DMS53 (cell line): ENCODE measurements at places on chromosomes 16 and 17.
A peak's percentile ranks its signal among the peaks of the same experiment; 100 is the strongest.

DNA sequence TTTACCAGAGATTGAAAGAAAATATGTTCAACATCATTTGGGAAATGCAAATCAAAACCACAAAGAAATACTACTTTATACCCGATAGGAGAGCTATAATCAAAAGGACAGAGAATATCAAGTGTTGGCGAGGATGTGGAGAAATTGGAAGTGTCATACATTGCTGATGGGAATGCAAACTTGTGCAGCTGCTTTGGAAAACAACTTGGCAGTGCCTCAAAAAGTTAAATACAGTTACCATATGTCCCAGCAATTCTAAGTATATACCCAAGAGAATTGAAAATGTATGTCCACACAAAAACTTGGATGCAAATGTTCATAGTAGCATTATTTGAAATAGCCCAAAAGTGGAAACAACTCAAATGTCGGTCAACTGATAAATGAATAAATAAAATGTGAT lies 17.0 kb upstream of the TANC2 start:
- no peak for DNase-seq

DNA sequence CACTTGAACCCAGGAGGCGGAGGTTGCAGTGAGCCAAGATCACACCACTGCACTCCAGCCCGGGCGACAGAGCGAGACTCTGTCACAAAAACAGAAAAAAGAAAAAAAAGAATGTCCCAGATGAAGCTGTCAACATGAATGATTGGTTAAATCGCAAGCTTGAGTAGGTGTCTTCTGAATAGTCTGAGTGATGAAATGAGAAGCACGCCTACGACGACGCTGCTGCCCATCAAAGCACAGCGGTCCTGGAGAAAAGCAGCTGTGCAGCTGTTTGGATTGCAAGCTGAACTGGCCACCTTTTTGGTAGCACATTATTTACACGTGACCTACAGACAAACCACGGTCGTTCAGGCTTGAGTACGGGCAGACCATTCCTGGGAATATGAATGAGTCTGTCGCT lies 12.5 kb downstream of the ADCY9 start:
- DNase-seq, result no peak

- no peak for DNase-seq
Measured at GRCh38 chr17:58759522-58759921, 3.9 kb downstream of the PPM1E start.

DNA sequence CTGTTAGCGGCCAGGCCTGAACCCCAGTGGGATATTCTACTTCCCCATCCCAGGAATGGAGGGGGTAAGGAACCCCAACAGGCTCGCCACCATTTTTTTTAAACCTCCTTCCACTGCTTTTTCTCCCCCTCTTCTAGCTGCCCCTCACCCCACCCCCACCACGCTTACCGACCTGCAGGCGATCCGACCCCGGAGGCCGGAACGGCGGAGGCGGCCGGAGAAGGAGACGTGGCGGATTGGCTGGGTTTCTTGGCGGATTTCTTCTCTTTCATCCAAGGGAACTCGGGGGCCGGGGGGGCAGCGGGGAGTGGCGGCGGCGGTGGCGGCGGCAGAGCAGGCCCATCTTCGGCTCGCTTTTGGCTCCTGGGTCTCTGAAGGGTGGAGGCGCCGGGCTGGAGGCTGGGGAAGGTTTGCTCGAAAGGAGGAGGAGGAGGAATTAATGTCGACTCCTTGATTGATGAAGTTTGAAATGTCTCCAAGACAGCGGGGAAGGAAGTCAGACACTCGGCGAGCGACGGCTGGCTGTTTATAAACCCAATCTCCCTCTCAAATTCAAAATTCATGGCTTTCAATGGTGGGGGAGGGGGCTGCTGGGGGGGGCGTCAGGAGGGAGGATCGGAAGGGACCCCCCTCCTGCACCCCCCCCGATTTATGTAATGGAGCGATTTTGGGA lies 424 bp downstream of the HOXB2 start:
- no peak for DNase-seq

GRCh38 chr16:88737298-88738150 lies 31.2 kb downstream of the CTU2 start:
- peak; percentile 91 for DNase-seq

DNA sequence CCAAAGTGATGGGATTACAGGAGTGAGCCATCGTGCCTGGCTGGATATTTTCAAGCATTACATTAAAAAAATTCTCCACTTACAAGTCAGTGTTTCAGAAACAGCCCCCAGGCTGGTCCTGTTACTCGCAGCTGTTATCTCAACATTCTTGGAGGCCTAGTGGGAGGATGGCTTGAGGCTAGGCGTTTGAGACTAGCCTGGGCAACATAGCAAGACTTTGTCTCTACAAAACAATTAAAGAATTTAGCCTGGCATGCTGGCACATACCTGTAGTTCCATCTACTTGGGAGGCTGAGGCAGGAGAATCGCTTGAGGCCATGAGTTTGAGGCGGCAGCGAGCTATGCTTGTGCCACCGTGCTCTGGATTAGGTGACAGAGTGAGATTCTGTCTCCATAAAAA lies 26.5 kb upstream of the SPNS3 start:
- DNase-seq, result no peak

GRCh38 chr16:87844809-87845208 lies 24.5 kb downstream of the SLC7A5 start:
- DNase-seq, result no peak

- no peak for DNase-seq
Measured at GRCh38 chr17:83173914-83174361, 94.5 kb downstream of the METRNL start.

DNA sequence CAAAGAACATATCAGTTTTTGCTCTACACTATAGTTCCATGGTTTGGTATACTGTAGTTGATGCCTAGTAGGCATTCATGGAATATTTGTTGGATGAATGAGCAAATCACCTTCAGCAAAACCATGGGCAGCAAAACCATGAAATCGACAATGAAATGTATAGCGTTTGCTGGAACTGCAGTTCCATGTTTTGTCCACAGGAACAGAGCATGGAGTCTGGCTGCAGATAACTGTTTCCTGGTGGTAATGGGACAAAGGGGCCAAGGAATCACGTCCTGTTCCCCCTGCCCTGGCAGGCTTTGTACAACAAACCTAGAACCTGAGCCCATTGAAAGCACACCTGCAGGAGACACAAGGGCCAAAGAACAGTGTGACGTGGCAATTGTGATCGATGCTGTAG lies 101.1 kb downstream of the USP31 start:
- DNase-seq, result no peak

DNA sequence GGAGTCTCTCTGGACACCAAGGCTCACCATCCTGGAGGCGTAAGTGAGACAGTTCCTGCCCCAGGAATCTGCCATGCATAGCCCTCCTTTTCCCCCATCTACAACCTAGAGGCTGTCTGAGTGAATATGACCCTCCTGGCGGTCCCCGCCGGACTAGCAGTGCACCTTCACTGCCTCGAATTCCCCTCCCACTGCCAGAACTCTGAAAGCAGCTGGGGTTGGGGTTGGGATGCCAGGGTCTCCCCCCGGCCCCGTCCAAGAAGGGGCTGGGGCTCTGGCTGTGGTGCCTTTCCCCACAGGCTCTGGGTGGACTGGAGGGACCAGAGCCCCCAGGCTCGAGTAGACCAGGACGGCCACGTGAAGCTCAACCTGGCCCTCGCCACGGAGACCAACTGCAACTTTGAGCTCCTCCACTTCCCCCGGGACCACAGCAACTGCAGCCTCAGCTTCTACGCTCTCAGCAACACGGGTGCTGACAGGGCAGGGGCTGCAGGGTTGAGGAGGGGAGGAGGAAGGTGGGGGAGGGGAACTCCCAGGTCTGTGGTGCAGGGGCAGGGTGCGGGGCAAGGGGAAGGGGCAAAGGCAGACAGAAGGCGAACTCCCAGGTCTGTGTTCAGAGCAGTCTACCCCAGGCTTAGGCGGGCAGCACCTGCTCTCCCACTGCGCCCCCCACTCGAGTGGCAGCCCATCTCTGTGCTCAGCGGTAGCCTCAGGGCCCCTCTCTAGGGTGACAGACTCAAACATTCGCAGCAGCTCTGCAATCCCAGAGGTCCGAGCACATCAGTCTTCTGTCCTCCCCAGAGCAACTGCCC lies 1.2 kb downstream of the ZACN start:
- peak; percentile 58 for DNase-seq

DNA sequence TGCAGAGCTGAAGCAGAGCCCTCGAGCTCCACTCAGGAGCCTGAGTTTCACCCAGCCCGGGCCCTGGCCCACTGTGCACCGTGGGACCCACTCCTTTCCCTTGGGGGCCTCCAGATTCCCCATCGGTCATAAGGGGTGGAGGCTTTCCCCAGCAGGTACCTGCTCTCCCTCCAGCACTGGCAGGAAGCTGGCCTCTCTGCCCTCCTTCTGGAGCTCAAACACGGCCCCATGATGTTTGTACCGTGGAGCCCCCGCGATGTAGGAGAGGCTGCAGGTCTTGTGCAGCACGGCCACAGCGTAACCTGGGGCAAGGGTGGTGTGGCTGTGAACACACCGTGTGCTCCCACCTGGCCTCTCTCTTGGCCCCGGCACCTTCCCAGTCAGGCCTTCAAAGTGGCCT lies 29.9 kb downstream of the HASPIN start:
- DNase-seq, result no peak

DNA sequence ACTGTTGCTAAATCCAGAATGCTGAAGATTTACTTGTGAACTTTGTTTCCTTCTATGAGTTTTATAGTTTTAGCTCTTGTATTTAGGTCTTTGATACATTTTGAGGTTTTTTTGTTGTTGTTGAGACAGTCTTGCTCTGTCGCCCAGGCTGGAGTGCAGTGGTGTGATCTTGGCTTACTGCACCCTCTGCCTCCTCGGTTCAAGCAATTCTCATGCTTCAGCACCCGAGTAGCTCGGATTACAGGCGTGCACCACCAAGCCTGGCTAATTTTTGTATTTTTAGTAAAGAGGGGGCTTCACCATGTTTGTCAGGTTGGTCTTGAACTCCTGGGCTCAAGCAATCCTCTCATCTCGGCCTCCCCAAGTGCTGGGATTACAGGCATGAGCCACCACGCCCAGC lies 14.4 kb downstream of the TENT4B start:
- no peak for DNase-seq

DNA sequence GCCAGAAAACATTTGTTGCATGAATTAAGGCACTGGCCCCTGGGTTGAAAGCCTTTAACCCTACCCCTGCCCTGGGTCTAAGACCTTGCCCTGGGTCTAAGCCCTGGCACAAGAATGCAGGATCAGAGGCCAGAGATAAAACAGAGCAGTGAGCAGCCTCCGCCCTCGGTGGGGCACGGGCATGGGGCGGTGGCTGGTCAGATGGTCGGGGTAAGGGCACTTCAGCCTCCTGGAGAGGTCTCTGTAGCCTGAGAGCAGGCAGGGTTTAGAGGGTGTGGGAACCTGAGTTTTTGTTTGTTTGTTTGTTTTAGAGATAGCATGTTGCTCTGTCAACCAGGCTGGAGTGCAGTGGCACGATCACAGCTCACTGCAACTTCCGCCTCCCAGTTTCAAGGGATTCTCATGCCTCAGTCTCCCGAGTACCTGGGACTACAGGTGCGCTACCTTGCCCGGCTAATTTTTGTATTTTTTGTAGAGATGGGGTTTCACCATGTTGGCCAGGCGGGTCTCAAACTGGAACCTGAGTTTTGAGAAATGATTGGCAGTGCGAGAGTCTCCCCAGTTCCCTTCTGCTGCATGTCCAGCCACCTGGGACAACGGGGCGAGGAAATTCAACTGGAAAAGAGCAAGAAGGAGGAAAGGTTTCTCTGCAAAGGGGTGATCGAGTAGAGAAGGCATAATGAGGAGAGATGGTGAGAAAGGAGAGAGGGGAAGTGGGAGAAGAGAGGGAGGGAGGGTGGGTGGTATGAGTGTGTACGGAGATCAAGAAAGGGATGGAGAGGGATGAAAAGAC lies 27.7 kb downstream of the TNS4 start:
- peak; percentile 8 for DNase-seq

DNA sequence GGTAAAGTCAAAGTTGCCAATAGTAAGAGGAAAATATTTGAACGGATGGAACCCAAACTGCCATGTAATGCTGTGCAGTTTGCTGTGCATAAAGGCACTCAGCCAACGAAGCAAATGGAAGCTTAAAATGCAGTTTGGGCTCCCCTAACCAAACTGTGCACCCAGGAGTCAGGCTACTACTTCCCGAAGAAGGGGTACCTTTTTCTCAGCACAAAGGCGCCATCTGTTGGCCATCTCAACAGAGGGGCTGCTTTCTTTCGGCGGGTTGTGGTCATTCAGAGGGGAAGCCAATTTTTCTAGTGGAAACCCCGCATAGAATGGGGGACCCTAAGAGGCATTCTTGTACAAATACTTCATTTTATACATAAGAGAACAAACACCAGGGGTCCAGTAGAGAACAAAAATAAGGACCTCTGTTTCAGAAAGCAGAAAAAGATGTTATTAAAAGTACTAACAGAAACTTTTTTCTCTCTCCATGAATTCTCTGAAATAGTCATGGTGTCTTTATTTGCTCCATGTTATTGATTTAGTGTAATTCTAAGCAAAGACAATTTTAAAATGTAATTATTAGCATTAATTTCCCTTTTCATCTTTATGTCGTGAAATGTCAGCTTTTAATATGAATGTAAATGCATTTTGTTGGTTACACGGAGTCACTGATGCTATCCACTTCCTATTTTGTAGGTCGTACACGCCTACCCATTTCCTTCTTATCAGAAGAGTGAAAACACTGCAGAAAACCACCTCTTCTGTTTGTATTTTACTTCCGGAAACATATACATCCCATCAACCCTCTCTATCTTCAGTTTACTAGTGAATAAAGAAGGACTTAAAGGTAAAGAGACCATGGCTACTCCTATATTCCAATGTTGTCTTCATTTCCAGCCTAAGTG lies 453.3 kb downstream of the KCNJ2 start:
- peak; percentile 70 for DNase-seq

GRCh38 chr17:21351366-21352065 lies 24.6 kb upstream of the KCNJ12 start:
- no peak for DNase-seq

- no peak for DNase-seq
Measured at GRCh38 chr16:54246454-54246821, 40.1 kb downstream of the IRX3 start.

DNA sequence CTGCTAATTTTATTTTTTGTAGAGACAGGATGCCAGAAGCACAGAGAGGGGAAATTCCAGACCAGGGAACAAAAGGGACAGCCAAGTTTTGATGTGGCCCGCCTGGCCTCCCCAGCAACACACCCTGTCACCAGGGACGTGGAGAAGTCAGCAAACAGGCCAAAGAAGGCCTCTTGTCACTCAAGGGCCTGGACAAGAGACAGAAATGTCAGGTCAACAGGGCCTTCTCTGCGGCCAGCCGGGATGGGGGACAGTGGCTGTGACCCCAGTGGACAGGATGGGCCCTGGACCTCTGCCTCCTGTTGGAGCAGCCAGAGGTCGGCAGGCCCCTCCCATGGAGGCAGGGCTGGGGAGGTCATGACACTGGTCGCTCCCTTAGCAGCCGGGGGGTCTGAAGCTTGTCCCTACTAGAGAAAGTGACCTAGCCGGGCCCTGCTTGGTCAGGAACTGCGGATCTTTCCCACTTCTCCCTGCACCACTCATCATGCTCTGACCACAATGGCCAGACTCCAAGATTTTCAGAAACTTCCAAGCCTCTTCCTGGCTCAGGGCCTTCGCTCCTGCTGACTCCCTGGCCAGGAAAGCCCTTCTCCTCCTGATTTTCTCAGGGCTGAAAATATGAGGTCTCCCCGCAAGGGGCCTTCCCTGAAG lies 9.2 kb upstream of the TVP23A start:
- no peak for DNase-seq
